ENCODE measurements at places on chromosomes 5 and 9.

GRCh38 chr5:140575309-140575708 is 10.7 kb downstream of the SLC35A4 start:
- no peak for DNase-seq

DNA sequence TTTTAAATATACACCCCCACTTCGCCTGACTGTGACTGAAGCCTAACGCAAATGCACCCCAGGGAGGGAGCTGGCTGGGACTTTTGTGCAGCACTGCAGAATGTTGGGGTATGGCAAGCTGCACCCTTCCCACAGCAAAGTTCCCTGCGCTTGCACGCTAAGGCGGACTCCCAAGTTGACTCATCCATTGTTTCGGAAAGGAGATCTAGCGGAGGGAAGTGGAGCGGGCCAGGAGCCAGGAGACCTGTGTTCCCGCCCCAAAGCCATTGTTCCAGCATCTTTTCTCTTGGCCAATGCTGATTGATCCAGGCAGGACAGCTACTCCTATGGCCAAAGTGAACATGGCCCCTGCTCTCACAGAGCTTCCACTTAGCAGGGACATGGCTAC is 202.9 kb downstream of the AOPEP start:
- no peak for DNase-seq

GRCh38 chr9:93365427-93366118 is 85.9 kb upstream of the FAM120A start:
- DNase-seq = no peak

GRCh38 chr9:91807643-91808246 is 142.3 kb downstream of the ROR2 start:
- DNase-seq = no peak

DNA sequence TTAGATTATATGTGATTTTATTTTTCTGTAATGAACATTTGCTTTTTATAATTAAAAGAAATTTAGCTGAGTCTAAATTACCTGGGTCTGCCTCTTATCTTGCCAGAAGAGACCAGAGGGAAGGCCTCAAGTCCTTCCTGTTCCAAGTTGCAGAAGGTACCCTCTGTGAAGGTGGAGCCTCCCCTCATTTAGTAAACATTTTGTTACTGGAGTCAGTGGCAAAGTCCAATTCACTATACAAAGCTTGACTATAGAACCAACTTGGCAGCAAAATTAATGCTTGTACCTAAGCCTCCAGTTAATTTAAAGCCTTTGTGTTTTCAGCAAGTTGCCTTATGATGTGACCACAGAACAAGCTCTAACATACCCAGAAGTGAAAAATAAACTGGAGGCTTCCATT is 42.8 kb upstream of the F2R start:
- DNase-seq = no peak

- DNase-seq = no peak
Observed at GRCh38 chr5:125837866-125838265, 585.3 kb upstream of the GRAMD2B start.

DNA sequence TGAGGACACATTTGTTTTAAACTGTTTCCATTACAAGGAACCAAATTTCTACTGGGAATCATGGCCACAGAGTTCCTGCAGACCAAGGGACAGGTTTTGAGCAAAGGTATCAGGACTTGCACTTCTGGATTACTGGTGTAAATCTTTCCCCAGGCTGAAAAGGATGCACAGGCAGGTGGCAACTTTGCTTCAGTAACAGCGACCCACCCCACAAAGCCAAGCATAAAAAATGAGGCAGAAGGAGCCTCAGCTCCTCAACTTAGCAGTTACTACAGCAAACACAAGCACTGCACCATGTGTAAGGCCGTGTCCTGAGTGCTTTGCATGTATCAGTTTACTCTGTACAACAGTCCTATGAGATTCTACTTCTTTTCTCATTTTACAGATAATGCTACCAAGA is 251.9 kb downstream of the EBF1 start:
- DNase-seq = no peak

DNA sequence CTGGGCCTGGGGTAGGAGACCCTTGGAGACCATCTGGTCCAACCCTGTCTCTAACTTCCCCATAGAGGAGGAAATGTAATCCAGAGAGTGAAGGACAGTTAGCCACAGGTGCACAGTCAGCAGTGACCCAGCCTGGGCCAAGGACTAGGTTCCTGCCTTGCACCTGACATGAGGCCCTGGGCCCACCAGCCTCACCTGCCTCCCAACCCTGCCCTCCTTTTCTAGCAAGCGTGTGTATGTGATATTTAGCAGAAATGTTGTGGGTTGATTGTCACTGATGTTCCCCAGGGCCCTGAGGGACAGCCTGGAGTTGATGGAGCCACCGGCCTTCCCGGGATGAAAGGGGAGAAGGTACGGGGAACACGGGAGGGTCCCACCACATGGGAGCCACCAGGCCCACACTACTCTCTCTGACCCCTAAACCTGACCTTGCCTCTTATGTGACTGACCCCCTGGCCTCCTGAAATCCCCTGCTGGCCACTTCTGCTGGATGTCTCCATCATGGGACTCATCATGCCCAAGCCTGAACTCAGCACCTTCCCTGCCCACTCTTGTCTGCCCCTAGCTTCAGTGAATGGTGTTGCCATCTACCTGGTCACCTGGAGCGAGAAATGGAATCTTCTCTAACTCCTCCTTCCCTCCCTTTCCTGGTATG is 79.2 kb upstream of the TGFBR1 start:
- DNase-seq = no peak

GRCh38 chr9:35267710-35268109 is 105.9 kb downstream of the UNC13B start:
- no peak for DNase-seq

DNA sequence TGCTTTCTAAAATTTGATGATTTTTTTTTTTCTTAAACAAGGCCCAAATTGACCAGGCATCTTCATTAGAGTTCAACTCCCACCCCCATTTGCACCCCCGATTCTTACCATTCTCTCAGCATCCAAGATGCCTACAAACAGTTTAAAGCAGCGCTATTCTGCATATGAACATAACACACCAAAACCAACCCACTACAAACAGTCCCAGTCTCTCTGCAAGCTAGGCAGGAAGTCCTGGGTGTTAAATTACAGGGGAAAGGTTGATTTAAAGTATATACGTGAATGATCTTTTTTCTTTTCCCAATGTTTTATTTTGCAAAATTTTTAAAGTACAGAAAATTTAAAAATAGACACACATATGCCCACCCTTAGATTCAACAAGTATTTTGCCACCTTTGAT is 127.0 kb downstream of the ADAMTS12 start:
- no peak for DNase-seq

GRCh38 chr5:134844252-134844651 is 1.5 kb upstream of the C5orf24 start:
- no peak for DNase-seq

GRCh38 chr9:92480291-92480771 is 2.0 kb downstream of the ASPN start:
- no peak for DNase-seq

DNA sequence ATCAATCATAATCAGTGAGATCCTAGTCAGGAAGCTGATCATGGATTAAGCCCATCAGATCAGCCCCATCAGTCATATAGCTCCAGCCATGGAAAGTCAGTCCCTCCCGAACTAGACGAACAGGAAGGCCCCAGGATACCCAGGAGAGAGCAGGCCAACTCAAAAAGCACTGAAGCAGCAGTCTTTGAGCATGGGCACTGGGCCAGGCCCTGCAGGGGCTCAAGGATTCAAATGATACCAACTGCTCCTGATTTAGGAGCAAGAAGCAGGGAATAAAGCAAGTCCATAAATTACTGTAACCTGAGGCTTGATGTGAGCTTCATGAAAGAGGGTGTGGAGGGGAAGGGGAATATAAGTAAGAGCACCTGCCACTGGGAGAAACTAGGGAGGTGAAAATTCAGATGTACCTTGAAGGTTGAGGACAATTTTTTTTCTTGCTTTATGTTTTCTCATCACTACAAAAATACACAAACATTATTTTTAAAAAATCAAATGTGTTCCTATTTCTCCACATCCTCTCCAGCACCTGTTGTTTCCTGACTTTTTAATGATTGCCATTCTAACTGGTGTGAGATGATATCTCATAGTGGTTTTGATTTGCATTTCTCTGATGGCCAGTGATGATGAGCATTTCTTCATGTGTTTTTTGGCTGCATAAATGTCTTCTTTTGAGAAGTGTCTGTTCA is 115.2 kb downstream of the SIL1 start:
- DNase-seq = no peak

- DNase-seq = no peak
Observed at GRCh38 chr5:40066616-40067015, 613.1 kb upstream of the PTGER4 start.

- DNase-seq = no peak
Observed at GRCh38 chr9:126443144-126443543, 116.5 kb downstream of the MVB12B start.

- DNase-seq = no peak
Observed at GRCh38 chr5:172299916-172300439, 16.4 kb upstream of the UBTD2 start.

GRCh38 chr5:60993875-60994571 is 49.0 kb downstream of the NDUFAF2 start:
- no peak for DNase-seq

DNA sequence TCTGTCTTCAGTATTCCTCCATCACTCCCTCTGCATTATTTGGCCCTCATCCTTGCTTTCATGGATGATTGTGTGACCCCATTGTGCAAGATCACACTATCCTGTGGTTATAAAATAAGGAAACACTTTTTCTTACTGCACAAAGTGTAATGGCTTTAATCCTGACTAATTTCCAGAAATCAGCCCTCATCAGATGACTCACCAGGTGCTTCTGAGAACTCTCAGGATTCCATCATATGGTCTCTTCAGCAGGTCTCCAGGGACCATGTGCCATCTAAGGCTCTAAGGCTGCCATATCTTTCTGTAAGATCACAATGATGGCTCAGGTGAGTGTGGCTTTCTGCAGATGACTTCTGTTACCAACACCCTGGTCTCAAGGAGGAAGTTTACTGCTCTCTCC is 27.3 kb upstream of the FER start:
- DNase-seq = no peak

GRCh38 chr5:112116371-112116770 is 302.7 kb downstream of the EPB41L4A start:
- no peak for DNase-seq

- DNase-seq = no peak
Observed at GRCh38 chr9:75644649-75645048, 245.8 kb upstream of the PCSK5 start.

GRCh38 chr9:23731353-23731752 is 94.7 kb downstream of the ELAVL2 start:
- no peak for DNase-seq

DNA sequence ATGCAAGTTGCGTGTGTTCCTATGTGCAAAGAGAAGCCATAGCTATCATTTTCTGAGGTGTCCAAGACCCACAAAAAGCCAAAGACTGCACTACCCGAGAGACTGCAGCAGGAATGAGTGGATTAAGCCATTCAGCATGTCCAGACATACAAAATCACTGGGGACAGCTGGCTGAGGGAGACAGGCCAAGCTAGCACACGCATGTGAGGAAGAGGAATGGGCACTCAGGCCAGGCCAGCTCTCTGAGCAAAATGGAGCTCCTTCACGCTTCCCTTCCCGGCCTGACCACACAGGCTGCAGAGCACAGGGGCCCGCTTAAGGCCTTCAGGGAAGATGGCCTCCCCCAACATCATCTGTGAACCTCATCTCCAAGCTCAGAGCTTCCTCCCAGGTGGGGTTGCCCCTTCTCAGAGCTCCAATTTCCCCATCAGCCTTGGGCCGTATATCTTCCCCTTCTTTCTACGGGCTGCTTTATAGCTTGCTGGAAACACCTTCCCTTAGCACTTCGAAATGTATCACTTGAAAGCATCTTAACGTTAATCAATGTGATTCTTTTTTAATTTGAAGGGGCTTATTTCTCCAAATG is 8.4 kb downstream of the DCANP1 start:
- no peak for DNase-seq

DNA sequence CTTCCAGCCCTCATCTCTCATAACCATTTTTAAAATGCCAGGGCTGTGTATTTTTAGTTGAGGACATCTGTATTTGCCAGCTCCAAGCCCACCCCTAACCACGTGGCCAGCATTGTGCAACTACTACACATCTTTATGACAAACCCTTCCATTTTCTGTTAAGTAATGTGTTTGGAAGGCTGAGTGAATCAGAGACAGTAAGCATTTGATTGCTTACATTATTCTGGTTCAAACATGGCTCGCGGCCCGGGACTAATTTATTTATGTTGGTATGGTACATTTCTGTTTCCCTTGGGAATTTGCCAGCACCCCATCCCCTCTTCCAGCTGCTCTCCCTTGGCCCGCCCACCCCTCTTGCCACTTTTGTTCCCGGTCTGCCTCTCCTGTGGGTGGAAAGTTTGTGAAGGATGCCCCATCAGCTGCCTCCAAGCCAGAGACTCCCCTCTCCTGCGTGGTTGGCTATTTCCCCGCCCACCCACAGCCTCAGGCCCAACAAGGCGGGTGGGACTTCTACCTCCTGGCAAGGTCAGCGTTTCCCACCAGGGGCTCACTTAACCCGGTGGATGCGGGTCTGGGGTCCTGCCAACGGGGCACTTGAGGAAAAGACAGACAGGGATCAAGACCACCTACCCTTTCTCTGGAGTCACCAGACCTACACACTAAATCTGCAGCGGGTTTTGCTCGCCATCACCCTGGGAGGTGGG is 162.2 kb downstream of the HSD17B3 start:
- no peak for DNase-seq

DNA sequence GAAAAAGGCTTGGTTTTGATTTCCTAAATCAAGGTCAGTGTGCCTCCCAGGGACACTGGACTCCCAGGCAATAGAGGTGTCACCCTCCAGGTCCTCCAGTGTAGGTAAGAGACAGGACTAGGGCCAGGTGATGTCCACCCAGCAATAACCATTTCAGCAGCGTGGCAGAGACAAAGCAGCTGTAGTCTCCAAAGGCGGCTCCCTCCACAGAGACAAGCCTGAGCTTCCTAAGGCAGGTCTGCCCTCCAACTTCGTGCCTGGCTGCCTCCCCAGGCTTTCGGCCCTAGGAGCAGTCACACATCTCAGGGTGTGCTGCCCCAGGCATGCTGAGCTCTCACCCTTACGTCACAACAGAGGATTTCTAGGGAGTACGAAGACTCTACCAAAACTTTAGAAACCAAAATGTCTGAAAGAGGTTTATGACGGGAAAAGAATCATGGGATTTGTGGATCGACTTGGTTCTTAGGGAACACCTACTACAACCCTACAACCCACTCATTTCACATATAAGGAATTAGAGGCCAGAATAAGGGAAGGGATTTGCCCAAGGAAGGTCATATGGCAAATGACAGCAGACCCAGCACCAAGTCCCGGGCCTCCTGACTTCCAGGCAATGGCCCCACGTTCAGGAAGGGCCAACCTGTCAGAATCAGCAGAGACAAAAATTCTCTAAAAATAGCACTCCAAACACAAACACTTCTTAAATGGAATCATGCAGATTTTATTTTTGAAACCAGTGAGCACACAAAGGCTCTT is 105.5 kb downstream of the KLHL3 start:
- no peak for DNase-seq

DNA sequence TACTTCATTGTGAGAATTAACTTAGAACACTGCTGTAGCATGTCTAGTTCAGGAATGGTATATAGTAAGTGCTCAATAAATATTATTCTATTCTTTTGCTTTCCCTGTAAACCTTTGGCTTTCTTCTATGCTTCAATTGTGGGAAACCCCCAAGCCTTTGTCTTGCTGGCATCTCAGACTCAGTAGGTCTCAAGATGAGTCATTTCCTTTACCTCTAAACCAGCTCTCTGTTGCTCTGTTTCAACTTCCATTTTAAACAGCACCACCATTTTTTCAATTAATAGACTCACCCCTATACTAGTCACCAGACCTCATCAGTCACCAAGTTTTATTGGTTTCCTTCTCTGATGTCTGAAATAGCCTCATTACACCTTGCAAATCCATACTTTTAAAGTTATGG is 43.5 kb downstream of the DMAC1 start:
- DNase-seq = no peak
